Urinary bladder (tissue), 4 donors: ENCODE measurements at places on chromosomes 1 and 21.

DNA sequence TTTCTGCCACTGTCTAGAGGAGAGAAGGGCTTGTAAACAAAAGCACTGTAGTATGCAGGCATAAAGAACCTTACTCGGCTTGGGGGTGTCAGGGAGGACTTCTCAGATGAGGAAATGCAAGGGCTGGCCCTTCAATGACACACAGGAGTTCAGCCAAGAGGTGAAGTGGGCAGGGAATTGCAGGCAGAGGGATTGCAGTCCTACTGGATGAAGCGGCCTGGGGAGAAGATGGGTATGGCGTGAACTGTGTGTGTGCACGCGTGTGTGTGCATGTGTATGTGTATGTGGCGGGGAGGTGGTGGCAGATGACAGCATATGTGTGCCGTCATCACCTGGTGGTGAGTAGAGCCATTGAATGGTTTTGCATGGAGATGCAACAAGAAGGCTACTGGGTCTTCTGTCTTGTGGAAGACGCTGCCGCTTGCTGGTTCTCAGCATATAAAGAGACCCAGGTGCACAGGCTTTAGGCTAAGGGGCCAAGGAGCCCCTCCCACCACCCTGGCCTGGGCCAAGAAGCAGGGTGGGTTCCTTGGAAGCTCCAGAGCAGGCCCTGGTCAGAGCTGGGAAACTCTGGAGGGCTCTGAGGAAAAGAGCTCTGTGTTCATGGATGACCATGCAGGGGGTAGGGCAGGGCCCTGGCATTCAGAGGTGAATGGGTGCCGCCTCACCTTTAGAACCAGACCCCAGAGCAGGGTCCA is 4.1 kb upstream of the EPS8L3 start:
- DNase-seq = no peak

GRCh38 chr1:153474347-153474746 is 13.9 kb upstream of the S100A7 start:
- DNase-seq = no peak

DNA sequence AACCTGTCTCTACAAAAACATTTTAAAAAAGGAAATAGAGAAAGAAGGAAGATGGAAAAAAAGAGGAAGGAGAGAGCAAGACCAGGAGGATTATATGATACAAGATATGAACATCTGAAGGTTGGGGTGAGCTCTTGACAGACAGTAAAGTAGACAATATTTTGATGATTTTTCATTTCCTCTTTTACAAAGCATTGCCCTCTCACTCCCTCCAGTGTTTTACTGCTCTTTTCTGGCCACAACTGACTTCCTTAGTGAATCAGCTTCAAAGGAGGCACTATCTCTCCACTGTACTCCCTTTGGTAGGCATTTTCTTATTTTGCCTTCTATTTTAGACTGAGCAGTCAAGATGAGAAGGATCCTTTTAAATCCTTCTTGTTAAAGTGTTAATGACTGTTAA is 296.7 kb downstream of the KCTD3 start:
- no peak for DNase-seq

GRCh38 chr21:38787461-38788274 is 18.1 kb upstream of the ETS2 start:
- no peak for DNase-seq

- DNase-seq = no peak
Observed at GRCh38 chr1:18936814-18937481, 19.5 kb downstream of the IFFO2 start.

GRCh38 chr1:90768826-90769225 is 51.7 kb upstream of the BARHL2 start:
- no peak for DNase-seq

DNA sequence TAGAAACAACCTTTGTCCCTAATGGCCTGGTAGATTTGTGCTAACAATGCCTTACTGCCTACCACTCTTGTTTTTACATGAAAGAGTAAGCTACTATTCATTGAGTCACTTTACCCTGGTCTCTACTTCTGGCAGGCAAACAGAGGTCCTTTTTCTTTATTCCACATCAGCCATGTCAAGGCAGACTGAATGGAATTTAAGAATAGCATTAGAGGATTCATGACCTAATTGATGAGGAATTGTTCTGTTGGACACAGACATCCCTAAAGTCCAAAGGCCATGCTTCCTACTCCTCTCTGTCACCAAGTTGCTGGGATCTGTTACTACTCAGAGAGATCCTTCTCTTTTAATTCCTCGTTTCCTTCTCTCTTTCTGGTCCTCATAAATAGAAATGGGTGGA is 229.1 kb upstream of the ZP4 start:
- no peak for DNase-seq

DNA sequence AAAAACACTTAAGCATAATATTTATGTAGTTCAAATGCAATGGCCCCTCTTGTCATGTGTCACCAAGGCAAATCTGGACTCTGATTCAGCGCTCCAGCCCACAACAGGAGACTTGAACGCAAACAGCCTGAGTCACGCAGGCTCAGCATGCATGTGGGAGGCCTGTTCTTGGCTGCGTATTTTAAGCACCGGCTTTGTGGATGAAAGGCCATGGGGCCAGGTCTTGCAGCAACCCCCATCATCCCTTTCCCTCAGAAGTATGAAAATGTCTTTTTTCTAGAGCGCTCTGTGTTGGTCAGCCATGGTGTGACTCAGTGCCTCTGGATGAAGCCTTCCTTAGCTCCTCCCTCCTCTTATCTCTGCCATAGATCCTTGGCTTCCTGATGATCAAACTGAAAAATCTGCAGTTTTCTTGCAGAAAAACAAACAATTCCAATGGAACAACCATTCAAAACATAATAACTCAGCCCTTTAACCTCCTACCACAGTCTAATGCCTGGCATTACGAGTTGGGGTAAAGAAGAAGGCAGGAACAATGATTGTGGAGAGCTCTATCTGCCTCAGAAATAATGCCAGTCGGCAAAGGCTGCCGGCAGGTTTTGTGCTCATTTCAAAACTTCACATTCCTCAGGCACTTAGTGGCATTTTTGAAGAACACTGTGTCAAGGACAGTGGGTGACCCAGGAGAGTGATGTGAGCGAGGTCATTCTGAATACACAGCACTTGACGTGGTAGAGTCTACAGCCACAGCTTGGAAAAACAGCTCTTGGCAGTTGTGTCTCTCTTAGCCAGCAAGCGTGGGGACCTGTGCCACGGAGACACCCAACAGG is 167.5 kb downstream of the CLIC6 start:
- DNase-seq = no peak

DNA sequence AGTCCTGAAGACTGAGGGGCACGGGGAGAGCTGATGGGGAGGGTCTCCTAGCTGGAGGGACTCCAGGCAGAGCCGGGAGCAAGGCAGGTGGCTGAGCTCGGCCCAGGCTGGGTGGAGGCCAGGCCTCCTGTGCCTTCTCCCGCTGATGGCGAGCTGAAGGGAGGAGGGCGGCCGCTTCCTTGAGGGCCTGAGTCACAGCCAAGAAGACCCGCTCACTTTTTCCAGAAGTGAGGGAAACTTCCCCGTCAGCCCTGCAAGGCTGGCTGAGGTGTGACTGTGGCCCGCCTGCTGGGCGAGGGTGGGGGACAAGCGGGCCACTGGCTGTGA is 1.7 kb upstream of the VWA1 start:
- no peak for DNase-seq

- DNase-seq = no peak
Observed at GRCh38 chr1:88063605-88064004, 620.5 kb upstream of the PKN2 start.

DNA sequence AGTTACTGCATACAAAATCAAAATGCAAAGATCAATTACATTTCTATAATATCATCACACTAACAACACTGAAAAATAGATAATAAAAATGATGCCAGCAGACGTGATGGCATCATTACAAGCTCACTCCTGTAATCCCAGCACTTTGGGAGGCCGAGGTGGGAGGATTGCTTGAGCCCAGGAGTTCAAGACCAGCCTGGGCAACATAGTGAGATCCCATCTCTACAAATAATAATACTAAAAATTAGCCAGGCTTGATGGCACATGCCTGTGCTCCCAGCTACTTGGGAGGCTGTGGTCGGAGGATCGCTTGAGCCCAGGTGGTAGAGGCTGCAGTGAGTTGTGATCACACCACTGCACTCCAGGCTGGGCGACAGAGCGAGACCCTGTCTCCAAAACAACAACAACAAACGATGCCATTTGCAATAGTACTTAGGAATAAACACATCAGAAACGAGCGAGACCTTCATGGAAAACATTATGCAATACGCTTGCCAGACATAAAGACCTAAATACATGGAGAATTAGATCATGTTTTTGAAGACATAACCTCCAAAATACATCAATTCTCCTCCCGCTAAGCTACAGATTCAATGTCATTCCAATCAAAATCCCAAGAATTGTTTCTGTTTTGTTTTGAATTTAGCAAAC is 86.6 kb upstream of the ERRFI1 start:
- no peak for DNase-seq

- no peak for DNase-seq
Observed at GRCh38 chr1:58883888-58884482, 100.1 kb upstream of the JUN start.

- no peak for DNase-seq
Observed at GRCh38 chr1:174995121-174995520, 4.6 kb upstream of the CACYBP start.

DNA sequence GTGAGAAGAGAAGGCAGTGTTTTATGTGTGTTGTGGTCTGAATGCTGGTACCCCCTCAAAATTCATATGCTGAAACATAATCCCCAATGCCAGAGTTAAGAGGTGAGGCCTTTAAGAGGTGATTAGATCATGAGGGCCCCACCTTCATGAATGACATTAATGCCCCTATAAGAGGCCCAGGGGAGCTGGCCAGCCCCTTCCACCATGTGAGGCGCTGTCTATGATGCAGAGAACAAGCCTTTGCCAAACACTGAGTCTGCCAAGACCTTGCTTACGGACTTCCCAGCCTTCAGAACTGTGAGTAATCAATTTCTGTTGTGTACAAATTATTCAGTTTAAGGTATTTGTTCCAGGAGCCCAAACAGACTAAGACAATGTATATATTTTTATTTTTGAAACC is 20.2 kb downstream of the CAPZB start:
- no peak for DNase-seq

DNA sequence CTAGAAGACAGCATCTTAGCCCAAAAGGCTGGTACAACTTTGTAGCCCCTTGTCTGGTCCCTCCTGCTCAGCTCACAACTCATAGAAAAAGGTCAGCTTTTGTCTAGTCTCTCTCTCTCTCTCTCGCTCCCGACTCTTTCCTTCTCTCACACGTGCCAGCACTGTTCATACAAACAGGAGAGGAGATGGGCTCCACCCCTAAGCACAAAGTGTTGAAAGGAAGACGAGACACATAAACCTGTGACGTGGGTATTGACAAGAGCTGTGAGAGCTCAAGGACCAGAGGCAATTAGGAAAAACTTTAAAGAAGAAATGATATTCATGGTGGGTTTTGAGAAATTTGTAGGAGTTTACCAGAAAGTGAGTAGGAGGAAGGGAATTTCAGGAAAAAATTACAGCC is 23.6 kb upstream of the KCNC4 start:
- no peak for DNase-seq

- DNase-seq = no peak
Observed at GRCh38 chr21:35925497-35925896, 134.8 kb downstream of the SETD4 start.

GRCh38 chr21:37724201-37724600 is 192.1 kb downstream of the KCNJ6 start:
- no peak for DNase-seq

DNA sequence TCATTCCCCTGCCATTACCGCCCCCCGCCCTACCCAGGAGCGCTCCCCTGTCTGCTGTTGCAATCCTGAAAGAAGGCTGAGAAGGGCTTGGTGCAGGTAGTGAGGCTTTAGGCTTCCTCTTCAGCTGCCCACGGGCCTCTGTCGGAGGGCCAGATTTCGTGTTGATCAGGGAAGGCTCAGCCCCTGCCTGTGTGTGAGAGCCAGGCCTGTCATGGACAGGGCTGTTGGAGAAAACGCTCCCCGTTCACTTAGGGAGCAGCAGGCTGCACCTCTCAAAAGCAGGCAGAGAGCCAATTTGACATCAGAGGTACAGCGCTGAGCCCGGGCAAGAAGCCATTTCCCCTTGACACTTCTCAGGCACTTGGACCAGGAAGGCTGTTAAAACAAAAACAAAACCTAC is 19.0 kb downstream of the TEX35 start:
- no peak for DNase-seq

GRCh38 chr1:4851385-4852065 is 197.1 kb downstream of the AJAP1 start:
- no peak for DNase-seq

GRCh38 chr1:35401049-35401448 is 132.5 kb downstream of the ZMYM4 start:
- no peak for DNase-seq

DNA sequence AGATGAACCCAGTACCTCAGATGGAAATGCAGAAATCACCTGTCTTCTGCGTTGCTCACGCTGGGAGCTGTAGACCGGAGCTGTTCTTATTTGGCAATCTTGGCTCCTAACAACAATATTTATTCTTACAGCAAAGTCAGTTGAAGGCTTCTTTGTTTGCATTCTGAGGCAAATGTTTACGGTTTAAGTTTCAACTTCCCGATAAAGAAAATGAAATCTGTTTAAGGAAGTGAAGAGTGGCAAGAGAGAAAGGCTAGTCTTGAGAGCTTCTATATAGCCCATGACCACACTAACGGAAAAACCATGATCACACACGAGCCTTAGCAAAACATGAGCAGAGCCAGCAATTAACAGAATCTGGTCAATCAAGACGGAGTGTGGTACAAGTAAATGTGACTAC is 122.6 kb upstream of the ZNHIT6 start:
- no peak for DNase-seq

DNA sequence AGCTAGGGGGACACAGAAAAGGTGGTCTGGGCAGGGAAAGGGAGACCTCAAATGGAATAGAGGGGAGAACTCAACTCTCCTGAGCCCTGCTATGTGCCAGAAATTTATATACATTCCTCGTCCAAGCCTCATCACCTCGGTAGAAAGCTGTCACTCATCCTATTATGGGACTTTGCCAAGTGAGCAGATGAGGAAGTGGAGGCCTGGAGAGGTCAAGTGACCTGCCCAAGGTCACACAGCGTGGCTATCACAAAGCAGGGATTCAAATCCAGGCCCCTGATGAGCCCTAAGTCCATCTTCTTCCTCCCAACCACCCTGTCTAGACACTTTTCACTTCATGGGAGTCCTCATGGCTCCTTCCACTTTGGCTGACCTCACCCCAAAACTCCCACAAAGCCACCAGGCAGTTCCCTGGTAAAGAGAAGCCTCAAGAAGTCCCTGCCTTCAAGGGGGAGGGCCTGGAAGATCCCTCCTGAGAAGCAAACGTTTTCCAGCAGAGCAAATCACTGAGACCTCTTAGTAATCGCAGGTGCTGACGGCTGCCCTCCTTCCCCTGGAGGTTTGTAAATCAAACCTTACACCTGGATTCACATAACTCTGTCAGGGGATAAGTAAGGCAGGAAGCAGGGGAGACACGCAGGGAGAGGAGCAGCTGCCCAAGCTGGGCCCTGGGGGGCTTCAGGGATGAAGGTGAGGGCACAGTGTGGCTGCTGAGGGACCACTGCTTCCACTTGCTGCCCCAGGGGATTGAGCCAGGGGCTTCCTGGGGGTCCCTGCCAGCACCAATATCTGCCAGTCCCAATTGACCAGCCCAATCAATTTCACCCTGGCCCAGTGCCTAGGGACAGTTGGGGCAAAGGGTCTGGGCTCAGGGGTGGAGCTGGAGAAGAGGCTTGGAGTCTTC is 351.2 kb downstream of the MATN1 start:
- no peak for DNase-seq
